ENCODE measurements at places on chromosomes 7 and 10.

- no peak for DNase-seq
Measured at GRCh38 chr7:128456255-128456725, 612 bp downstream of the HILPDA start.

DNA sequence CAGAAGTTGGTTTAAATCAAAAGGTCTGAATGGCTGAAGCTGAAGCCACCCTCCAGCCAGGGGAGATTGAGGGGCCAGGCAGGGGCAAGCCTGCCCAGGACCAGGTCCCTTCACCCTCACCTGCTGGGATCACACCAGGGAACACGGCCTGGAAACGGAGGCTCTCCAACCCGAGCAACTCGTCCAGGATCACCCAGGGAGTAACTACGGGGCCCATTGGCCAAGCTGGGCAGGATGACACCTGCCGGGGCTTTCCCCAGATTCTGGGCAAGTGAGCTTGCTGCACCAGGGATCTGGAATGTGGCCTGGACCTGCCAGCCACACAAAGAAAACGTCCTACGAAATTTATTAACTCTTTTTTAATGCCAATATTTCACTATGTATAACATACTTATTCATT is 30.4 kb upstream of the PPP2R2D start:
- no peak for DNase-seq

GRCh38 chr10:23417254-23417653 is 21.6 kb upstream of the OTUD1 start:
- no peak for DNase-seq

DNA sequence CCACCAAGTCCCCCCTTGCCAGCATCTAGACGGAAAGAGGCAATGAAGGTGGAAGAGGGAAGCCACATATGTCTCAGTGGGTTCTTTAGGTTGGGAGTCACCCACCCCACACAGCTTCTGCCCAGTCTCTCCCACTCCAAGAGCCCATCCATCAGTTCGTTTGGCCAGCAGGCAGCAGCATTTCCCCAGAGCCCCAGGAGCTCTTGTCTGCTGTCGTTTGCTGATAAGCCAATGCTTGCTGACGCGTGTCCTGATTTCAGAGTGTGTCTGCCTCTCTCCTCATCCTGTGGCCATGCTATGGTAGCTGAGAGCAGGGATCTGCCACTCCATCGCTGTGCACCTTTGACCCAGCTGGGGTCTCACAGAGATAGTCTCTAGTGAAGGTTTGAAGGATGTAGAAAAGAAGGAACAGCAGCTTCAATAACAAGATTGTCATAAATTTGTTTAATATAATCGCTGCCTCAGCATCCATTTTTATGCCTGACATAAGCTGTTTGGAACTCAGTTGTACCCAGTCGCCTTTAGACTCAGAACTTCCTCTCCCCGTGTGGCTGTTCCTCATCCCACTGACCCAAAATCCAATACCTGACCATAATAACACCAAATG is 39.4 kb upstream of the GDF10 start:
- no peak for DNase-seq

DNA sequence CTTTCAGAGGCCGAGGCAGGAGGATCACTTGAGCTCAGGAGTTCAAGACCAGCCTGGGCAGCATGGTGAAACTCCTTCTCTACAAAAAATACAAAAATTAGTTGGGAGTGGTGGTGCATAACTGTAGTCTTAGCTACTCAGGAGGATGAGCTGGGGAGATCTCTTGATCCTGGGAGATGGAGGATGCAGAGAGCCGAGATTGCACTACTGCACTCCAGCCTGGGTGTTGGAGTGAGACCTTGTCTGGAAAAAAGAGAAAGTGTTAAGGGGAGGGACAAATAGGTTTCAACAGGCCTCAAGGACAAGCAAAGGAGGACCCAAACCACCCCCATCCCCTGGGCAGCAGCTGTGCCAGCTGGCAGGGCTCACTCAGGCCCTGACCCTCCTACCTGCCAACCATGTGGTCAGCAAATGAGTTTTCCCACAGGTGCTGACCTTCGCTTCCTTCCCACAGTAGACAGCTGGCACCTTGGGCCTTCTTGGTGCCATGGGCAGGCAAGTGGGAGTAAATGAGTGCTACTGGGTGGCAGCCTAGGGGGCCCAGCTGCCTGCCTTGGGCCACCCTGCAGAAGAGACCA is 5.5 kb upstream of the PNLIPRP2 start:
- no peak for DNase-seq

- no peak for DNase-seq
Measured at GRCh38 chr7:24656608-24657007, 83.4 kb downstream of the PALS2 start.

All from AML-193 (cell line).